Cardiac muscle cell (in vitro differentiated cells and primary cell): ENCODE measurements at places on chromosomes 13 and 19. TPM values are rescaled to one million over a fixed set of nuclear protein-coding genes. Genes with fewer than 3 reads are reported as not detected.

The ZNF578 gene
- total RNA-seq, result 3.4 and 3.8 TPM in 2 replicates

The NOTCH3 gene
- 27.2 and 40.4 TPM in 2 replicates for total RNA-seq

The ACP7 gene
- total RNA-seq, result not detected in 2 replicates

The SPIB gene
- total RNA-seq, result 0.15 and 0.35 TPM in 2 replicates

The CPB2 gene
- not detected in 2 replicates for total RNA-seq

The PRTN3 gene
- total RNA-seq, result 0.60 TPM in 1 of 2 replicates, not detected in the other

The CDX2 gene
- total RNA-seq, result not detected in 2 replicates

The TMEM59L gene
- 0.74 and 1.6 TPM in 2 replicates for total RNA-seq

The ANKLE1 gene
- total RNA-seq, result 1.9 and 5.7 TPM in 2 replicates

The ARL11 gene
- 0.21 and 0.70 TPM in 2 replicates for total RNA-seq

The ACTL9 gene
- not detected in 2 replicates for total RNA-seq

The PLPP2 gene
- total RNA-seq, result 0.07 and 0.21 TPM in 2 replicates

The ZNF256 gene
- 12.5 and 13.6 TPM in 2 replicates for total RNA-seq

The BICRA gene
- 7.8 and 13.5 TPM in 2 replicates for total RNA-seq

The UBE2S gene
- total RNA-seq, result 54.2 and 244 TPM in 2 replicates

GRCh38 chr13:110628952-110629701 is 13.8 kb downstream of the NAXD start:
- H3K27ac ChIP-seq, result no peak overlapping the region
- H3K27me3 ChIP-seq, result no peaks in the 10 kb centered on the region
- no peaks in the 10 kb centered on the region for H3K4me1 ChIP-seq
- H3K36me3 ChIP-seq, result peaks cover 2% of the 10 kb centered on the region

- H3K27me3 ChIP-seq, result no peaks in the 10 kb centered on the region
- H3K4me1 ChIP-seq, result peaks cover 31% of the 10 kb centered on the region
- no peak for DNase-seq
- H3K4me3 ChIP-seq, result no peak overlapping the region
Measured at GRCh38 chr13:44196196-44196751, 177.3 kb upstream of the SERP2 start.

DNA sequence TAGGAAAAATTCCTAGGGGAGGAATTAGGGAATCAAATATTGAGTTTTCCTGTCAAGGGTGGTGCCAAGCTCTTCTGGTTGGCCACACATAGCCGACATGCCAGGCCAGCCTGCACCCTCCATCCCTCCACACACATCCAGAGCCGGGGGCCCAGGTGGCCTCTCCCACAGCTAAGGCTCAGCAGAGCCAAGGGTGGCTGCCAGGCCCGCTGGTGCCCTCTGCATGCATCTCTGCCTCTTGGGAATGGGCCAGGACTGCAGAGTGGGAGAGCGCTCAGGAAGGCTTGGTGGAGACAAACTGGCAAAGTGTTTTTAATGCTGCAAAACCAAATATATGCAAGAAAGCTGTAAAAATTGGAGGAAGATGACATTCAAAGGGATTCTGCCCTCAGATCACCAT is 42.7 kb upstream of the GAS6 start:
- H3K4me1 ChIP-seq, result peaks cover 8% of the 10 kb centered on the region
- H3K4me3 ChIP-seq, result no peak overlapping the region
- H3K27me3 ChIP-seq, result no peaks in the 10 kb centered on the region
- H3K27ac ChIP-seq, result no peak overlapping the region
- no peaks in the 10 kb centered on the region for H3K36me3 ChIP-seq
- DNase-seq, result no peak

GRCh38 chr13:104461049-104461448 is 1394.8 kb upstream of the SLC10A2 start:
- no peaks in the 10 kb centered on the region for H3K4me1 ChIP-seq
- H3K36me3 ChIP-seq, result no peaks in the 10 kb centered on the region

DNA sequence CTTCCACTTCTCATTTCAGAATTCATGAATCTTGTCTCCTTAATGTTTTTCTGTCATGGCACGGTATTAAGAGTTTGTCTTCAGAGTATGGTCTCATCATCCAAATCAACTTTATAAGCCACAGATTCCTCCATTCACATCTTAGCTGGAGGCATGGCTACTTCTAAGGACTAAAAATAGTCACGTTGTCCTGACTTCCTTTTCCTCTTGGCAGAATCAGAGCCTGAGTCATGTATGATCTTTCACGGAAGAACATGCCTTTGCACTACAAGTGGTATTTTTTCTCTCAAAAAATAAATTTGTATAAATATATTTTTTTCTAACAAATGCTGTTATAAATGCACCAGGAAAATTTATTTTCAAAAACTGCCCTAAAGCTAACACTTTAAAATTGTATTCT is 71.4 kb downstream of the ALOX5AP start:
- H3K27me3 ChIP-seq, result no peaks in the 10 kb centered on the region
- no peak overlapping the region for H3K4me3 ChIP-seq
- DNase-seq, result peak; percentile 72
- peaks cover 14% of the 10 kb centered on the region for H3K4me1 ChIP-seq
- no peaks in the 10 kb centered on the region for H3K36me3 ChIP-seq

GRCh38 chr19:18468517-18468916 is 30.6 kb upstream of the ISYNA1 start:
- no peaks in the 10 kb centered on the region for H3K4me1 ChIP-seq
- H3K36me3 ChIP-seq, result no peaks in the 10 kb centered on the region
- no peaks in the 10 kb centered on the region for H3K27me3 ChIP-seq
- no peak overlapping the region for H3K27ac ChIP-seq
- no peak for DNase-seq

- DNase-seq, result peak; percentile 52
- H3K27ac ChIP-seq, result no peak overlapping the region
- H3K4me3 ChIP-seq, result no peak overlapping the region
- no peaks in the 10 kb centered on the region for H3K36me3 ChIP-seq
Measured at GRCh38 chr19:8585894-8586750, 8.9 kb upstream of the MYO1F start.

- H3K4me3 ChIP-seq, result no peak overlapping the region
- no peaks in the 10 kb centered on the region for H3K36me3 ChIP-seq
- DNase-seq, result no peak
- no peaks in the 10 kb centered on the region for H3K4me1 ChIP-seq
- no peaks in the 10 kb centered on the region for H3K27me3 ChIP-seq
Measured at GRCh38 chr19:6682607-6683128, 12.7 kb upstream of the TNFSF14 start.

- H3K27ac ChIP-seq, result no peak overlapping the region
- H3K27me3 ChIP-seq, result no peaks in the 10 kb centered on the region
- no peaks in the 10 kb centered on the region for H3K36me3 ChIP-seq
- DNase-seq, result peak; percentile 93
- no peak overlapping the region for H3K4me3 ChIP-seq
- peaks cover 31% of the 10 kb centered on the region for H3K4me1 ChIP-seq
Measured at GRCh38 chr19:16886305-16886880, 2.4 kb upstream of the F2RL3 start.

DNA sequence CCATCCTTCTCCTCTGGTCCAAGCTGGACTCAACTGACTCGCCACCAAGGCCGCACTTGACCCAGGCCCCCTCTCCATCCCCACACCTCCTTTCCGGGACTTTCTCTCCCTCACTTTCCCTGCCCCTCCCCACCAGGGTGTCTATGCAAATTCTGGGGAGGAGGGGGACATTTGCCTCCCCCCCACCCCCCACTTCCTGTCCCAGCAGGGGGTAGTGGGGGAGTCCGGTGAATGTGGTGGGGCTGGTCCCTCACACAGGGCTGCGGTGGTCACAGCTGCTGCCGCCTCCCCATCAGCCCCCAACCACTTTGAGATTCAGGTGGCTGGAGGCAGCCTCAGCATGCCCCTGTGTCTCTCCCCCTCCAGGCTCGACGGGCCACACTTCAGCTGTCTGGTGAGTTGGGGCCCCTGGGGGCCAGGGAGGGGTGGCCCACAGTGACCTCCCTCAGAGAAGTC is 870 bp downstream of the SPIB start:
- no peak for DNase-seq
- H3K27ac ChIP-seq, result no peak overlapping the region
- no peaks in the 10 kb centered on the region for H3K36me3 ChIP-seq
- no peak overlapping the region for H3K4me3 ChIP-seq
- peaks cover 17% of the 10 kb centered on the region for H3K27me3 ChIP-seq
- peaks cover 3% of the 10 kb centered on the region for H3K4me1 ChIP-seq

DNA sequence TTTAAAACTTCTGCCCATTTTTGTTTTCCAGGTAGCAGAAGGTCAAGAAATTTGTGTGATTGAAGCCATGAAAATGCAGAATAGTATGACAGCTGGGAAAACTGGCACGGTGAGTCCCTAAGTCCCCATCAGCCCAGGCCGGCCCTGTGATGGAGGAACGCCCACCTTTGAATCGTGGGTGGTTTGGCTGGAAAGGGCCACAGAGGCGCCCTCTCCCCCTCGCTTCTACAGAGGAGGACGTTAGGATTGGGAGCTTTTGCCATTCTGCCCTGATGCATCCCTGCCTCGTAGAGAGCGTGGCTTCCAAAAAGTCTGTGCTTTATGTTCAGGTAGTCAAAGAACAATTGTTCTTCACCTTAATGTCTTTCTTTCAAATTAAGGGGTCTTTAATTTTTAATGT is 60.9 kb downstream of the GGACT start:
- no peak overlapping the region for H3K4me3 ChIP-seq
- H3K36me3 ChIP-seq, result no peaks in the 10 kb centered on the region
- H3K4me1 ChIP-seq, result peaks cover 7% of the 10 kb centered on the region

DNA sequence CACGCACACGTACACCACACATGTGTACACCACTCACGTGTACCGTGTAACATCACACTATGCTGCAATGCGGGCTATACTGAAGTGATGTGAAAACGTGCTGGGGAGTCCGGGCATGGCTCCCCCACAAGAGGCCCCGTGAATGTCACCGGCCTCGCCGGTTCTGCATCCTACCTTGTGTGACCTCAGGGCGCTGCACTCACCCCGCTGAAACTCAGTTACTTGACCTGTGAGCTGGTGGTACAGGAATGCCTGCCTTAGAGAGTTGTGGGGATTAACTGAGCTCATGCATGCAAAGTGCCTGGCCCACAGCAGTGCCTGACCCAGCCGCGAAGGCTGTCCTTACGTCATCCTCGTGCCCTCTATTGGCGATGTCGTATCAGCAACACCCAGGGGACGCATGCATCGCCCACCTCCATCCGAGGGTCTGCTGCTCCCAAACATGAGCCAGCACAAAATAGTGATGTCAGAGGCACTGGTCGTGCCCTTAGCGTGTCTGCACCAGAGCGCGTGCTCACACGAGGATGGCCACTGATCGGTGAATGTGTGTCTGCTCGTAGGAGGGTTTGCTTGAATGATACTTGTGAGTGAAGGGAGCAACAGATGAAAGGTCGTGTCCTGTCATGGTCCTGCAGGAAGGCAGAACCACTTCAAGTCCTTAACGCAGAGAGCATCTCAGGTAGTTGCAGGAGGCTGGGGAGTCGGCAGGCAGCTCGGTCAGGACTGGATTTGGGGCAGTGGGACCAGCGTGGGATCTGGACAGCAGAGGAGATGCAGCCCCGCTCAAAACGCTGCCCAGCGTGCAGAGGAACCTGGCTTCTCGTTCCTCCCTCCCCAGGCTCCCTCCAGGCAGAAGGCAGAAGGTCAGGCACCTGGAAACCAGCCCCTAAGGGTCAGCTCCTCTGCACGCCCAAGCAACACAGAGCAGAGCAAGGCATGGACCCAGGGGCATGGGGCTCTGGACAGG is 126.2 kb upstream of the SPACA7 start:
- no peaks in the 10 kb centered on the region for H3K27me3 ChIP-seq
- H3K4me3 ChIP-seq, result no peak overlapping the region
- H3K4me1 ChIP-seq, result no peaks in the 10 kb centered on the region
- no peak for DNase-seq

GRCh38 chr19:52896431-52897137 is 851 bp downstream of the ZNF320 start:
- no peaks in the 10 kb centered on the region for H3K27me3 ChIP-seq
- H3K27ac ChIP-seq, result peak overlapping the region; percentile 98
- DNase-seq, result peak; percentile 21
- H3K36me3 ChIP-seq, result no peaks in the 10 kb centered on the region
- peak overlapping the region; percentile 73 for H3K4me3 ChIP-seq
- H3K4me1 ChIP-seq, result peaks cover 4% of the 10 kb centered on the region

- peak; percentile 76 for DNase-seq
- H3K4me3 ChIP-seq, result no peak overlapping the region
- H3K36me3 ChIP-seq, result no peaks in the 10 kb centered on the region
- no peaks in the 10 kb centered on the region for H3K4me1 ChIP-seq
Measured at GRCh38 chr19:39223703-39224279, 19.7 kb upstream of the SYCN start.

DNA sequence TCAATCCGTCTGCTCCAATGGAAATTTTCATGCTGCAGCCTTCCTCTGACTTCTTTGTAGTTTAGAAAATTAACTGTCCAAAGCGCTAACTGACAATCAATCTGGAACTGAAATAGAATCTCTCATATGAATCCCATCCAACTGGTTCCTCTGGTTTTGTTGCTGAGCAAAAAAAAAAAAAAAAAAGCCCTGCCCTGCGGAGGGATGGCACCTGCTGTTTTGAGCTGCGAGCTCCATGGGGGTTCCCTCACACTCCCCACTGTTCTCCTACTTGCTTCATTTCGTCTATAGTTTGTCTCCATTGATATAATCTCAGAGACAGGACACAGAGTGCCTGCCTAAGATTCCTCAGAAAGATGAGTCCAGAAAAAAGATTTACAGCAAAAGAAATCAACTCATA is 33.4 kb downstream of the FAAP24 start:
- H3K27me3 ChIP-seq, result no peaks in the 10 kb centered on the region
- DNase-seq, result no peak
- no peak overlapping the region for H3K4me3 ChIP-seq
- H3K4me1 ChIP-seq, result no peaks in the 10 kb centered on the region
- peaks cover 3% of the 10 kb centered on the region for H3K36me3 ChIP-seq

DNA sequence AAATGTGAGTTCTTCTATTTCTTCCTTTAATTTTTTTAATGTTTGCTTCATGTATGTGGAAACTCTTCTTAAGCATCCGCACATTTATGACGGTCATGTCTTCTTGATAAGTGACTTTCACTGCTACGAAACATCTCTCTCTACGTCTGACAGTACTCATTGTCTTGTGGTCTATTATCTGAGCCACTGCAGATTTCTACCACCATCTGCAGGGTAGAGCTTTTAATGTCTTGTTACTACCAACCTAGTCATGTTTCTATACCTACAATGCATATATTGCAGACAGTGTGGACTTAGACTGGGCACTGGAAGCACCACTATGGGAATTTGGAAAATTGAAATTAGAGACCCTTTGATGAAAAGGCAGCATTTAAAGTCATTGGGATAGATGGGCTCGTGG is 75.4 kb upstream of the ARHGEF7 start:
- no peaks in the 10 kb centered on the region for H3K27me3 ChIP-seq
- H3K4me1 ChIP-seq, result no peaks in the 10 kb centered on the region
- no peaks in the 10 kb centered on the region for H3K36me3 ChIP-seq
- no peak for DNase-seq
- H3K27ac ChIP-seq, result no peak overlapping the region
